NCI-H2107 (cell line): ENCODE measurements at places on chromosomes 12 and 14.

GRCh38 chr12:94730847-94731246, 80.5 kb upstream of the TMCC3 start:
- DNase-seq = no peak

GRCh38 chr14:69988979-69989378, 109.8 kb downstream of the SMOC1 start:
- no peak for DNase-seq

GRCh38 chr14:55477680-55478079, 37.3 kb upstream of the TBPL2 start:
- DNase-seq = no peak

DNA sequence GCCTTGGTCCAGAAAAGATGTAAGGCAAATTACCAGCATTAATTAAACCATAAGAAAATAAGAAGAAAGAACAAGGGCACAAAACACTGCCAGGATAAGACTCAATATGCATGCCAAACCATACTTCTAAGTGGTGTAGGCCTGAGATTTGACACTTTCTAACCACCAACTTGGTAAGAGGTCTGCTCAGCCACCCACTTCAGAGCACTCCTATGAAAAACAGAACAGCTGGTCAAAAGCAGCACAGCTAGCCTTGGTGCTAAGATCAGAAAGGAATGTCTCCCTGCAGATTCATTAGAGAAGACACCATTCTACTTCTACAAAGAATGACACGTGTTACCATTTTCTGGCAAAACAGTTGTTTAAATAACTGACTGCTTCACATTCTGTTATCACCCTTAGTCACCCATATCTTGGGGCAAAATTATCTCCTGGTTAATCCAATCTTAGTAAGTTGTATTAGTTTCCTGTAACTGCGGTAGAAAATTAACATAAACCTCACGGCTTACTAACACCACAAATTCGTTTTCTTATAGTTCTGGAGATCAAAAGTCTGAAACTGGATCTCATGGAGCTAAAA, 13.2 kb downstream of the RPS6KA5 start:
- DNase-seq = peak; percentile 26

- no peak for DNase-seq
These were observed 101.2 kb upstream of the EGLN3 start for GRCh38 chr14:34051966-34052657.

GRCh38 chr12:1697271-1697670, 6.4 kb downstream of the ADIPOR2 start:
- DNase-seq = no peak

DNA sequence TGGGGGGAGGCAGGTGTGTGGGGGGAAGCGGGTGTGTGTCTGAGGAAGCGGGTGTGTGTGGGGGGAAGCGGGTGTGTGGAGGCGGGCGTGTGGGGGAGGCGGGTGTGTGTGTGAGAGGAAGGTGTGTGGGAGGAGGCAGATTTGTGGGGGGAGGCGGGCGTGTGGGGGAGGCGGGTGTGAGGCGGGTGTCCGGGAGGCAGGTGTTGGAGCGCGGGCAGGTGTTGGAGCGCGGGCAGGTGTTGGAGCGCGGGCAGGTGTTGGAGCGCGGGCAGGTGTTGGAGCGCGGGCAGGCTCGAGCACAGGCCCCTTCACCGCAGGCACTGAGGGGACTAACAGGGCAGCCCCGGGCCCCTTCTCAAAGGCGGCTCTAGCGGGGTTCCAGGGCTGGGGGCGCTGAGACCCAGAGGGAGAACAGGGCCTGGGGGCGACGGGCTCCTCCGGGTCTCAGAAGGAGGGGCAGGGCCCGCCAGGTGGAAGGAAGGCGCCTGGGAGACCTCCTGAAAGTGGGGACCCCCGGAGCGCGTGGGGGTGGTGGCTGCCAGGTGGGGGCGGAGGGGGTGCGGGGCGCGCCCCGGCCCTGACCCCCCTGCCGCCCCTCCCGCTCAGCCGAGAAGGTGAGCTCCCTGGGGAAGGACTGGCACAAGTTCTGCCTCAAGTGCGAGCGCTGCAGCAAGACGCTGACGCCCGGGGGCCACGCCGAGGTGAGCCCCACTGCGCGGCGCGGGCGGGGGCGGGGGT, 3.2 kb downstream of the CRIP2 start:
- peak; percentile 31 for DNase-seq

DNA sequence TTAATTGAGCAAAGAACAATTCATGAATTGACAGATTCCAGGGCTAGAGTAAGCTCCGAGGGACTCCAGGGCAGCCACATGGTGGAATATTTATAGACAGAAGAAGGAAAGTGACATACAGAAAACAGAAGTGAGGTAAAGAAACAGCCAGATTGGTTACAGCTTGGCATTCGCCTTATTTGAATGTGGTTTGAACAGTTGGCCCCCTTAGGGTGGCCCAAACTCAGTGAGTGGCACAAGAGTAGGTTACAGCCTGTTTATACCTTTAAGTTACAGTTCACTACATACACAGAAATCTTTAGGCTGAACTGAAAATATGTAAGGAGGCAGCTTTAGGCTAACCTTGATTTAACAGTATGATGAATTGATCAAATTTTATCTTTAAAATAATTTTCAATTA, 174.5 kb upstream of the CNOT2 start:
- no peak for DNase-seq

DNA sequence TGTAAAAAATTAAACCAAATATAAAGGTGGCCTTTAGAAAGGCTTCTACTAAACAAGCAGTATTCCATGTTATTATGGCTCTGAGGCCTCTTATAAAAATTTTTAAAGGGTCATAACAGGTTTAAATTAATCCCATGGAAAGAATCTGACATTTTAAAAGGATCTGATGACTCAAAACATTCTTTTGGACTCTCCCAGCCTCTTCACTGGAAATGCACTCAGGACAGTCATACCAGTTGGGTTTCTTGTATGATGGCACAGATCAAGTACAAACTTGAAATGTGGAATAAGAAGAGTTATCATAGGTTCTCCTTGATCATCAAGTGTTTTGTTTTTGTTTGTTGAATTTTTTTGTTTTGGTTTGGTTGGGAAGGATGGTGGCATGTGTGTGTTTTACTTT, 50.8 kb downstream of the PPP2R5E start:
- DNase-seq = no peak

- no peak for DNase-seq
These were observed 4.9 kb downstream of the AMN start for GRCh38 chr14:102927346-102927877.

DNA sequence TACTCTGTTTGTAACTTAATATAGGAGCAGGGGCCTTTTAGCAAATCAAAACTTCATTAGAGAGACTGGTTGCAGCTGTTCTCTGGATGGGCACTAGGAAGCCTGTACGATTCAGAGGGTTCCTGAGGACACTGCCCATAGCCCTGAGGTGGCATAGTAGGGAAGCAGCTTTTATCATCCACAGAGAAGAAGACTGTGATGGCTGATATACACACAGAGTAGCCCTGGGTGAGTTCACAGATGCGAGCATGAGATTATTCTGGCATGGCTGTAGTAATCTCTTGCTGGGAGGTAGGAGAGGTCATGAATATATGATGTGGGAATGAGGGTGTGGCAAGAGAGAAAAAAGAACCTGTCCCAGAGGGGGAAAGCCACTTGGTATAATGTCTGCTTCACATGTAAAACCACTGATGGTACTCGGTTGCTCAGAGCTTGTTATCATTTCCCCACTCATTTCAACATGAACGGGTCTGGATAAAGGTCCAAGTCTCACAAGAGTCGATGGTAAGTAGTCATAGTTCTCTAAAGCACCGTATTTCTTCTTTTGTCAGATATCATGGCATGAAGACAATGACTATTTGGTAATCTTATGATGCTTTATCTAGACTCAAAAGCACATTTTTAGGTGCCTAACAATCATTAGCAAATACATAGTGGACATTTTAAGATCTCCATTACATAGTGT, 52.0 kb downstream of the PEBP1 start:
- no peak for DNase-seq

GRCh38 chr14:22300646-22301045, 288.4 kb downstream of the DAD1 start:
- DNase-seq = no peak

GRCh38 chr12:3313066-3313465, 177.9 kb upstream of the PRMT8 start:
- DNase-seq = no peak

DNA sequence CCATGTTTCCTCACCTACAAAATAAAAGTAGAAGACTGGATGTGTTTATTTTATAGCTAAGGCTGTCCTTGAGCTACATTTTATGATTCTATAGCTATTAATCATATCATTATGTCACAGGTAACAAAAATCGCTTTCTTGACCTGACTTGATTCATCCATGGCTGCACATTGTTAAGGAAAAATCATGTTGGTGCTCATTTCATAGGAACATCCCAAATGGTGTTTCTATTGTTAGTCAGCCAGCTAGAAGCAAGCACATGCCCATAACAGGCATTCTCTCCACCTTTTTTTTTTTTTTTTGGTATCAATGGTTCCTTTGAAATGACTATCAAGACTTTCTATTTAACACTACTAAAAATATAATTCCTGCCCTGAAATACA, 45.3 kb upstream of the PTHLH start:
- DNase-seq = no peak

GRCh38 chr12:53862206-53862605, 76.4 kb upstream of the HOXC13 start:
- no peak for DNase-seq

- DNase-seq = no peak
These were observed 158.8 kb upstream of the NPAS3 start for GRCh38 chr14:32779840-32780239.

DNA sequence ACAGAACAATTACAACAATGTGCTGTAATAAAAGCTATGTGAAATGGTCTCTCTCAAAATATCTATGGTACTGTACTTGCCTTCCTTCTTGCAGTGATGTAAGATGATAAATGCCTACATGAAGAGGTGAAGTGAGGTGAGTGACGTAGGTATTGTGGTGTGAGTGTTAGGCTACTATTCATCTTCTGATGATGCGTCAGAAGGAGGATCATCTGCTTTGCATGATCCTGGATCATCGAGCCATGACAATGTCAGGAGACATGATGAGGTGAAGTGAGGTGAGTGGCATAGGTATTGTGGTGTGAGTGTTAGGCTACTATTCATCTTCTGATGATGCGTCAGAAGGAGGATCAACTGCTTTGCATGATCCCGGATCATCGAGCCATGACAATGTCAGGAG, 105.8 kb downstream of the KCNC2 start:
- no peak for DNase-seq

- DNase-seq = no peak
These were observed 108.6 kb upstream of the PDE3A start for GRCh38 chr12:20259786-20260185.

GRCh38 chr12:21169878-21170472, 39.0 kb downstream of the SLCO1B1 start:
- DNase-seq = peak; percentile 1

- no peak for DNase-seq
These were observed 237.6 kb upstream of the AMIGO2 start for GRCh38 chr12:47317175-47317915.

- no peak for DNase-seq
These were observed 616 bp downstream of the BCL11B start for GRCh38 chr14:99271221-99271941.

GRCh38 chr12:80986224-80986623, 48.5 kb upstream of the LIN7A start:
- no peak for DNase-seq

DNA sequence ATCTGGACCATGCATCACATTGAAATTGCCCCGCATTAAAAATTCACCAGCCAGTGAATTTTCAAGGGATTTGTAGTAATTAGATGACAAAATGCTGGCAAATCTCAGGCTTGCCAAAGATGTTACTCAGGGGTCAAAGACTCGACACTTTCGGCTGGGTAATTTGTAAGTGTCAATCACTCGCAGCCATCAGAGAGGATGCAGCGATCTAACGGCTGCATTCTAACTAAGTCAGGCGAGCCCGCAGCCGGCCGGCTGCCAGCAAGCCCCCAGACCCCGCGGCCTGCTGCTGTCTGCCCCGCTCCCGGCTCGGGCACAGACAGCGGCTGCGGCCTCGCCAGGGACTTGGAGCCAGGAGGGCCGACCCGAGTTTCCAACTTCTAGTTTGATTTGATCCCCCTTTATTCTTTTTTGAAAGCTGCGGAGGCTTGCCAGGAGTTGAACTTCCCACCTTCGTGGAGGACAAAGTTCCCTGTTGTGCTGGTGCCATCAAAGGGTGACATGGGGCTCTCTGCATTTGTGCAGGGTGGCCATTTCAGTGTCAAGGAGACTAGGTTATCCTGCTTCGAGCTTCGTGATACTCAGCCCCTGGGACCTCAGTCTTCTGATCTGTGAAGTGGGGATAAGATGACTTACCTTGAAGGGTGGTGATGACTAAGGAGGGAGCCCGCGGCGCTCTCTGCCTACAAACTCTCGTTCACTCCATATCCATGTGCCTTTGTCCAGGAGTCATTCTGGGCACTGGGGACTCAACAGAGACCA, 169.9 kb downstream of the RBM19 start:
- DNase-seq = no peak

DNA sequence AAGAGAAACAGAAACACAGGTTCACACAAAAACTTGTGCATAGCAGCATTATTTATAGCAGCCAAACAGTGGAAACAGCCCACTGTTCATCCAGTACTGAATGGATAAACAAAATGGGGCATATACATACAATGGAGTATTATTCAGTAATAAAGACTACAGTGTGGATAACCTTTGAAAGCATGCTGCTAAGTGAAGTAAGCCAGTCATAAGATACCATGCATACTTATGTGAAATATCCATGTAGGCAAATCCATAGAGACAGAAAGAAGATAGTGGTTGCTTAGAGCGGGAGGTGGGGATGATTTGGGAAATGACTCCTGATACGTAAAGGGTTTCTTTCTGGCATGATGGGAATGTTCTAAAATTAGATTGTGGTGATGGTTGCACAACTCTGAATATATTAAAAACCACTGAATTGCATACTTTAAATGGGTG, 99.4 kb downstream of the CRADD start:
- no peak for DNase-seq

- no peak for DNase-seq
These were observed 57.3 kb downstream of the CACNA1C start for GRCh38 chr12:2110127-2110526.

- DNase-seq = peak; percentile 90
These were observed 23.5 kb downstream of the DCAF5 start for GRCh38 chr14:69129264-69129880.

- DNase-seq = peak; percentile 67
These were observed 165.6 kb upstream of the TMCC3 start for GRCh38 chr12:94815958-94816357.

DNA sequence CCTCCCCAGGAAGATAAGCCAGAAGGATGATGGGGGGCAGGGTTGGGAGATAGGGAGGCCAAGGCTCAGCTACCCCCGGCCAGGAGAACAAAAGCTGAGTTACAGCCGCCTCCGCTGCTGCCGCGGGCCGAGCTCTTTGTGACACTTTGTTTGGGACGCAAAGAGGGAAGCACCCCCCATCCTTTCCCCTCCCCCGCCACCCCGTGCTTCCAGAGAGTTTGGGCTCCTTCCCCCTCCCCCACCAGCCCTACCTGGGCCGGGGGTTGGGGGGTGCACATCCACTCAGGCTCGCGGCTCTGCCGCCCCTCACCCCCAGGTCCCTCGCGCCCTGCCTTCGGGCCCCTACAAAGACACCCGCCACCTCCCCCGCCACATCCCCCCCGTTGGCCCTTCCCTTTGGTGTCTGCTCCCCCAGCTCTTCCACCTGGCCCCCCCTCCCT, 799 bp downstream of the ZNF219 start:
- DNase-seq = no peak

- DNase-seq = no peak
These were observed 269.1 kb downstream of the EMP1 start for GRCh38 chr12:13465635-13466034.

GRCh38 chr12:118038137-118038536, 21.6 kb downstream of the RFC5 start:
- peak; percentile 71 for DNase-seq

- DNase-seq = no peak
These were observed 299.4 kb downstream of the CACNA1C start for GRCh38 chr12:2352203-2352602.
